ENCODE measurements at places on chromosomes 2 and 18.

DNA sequence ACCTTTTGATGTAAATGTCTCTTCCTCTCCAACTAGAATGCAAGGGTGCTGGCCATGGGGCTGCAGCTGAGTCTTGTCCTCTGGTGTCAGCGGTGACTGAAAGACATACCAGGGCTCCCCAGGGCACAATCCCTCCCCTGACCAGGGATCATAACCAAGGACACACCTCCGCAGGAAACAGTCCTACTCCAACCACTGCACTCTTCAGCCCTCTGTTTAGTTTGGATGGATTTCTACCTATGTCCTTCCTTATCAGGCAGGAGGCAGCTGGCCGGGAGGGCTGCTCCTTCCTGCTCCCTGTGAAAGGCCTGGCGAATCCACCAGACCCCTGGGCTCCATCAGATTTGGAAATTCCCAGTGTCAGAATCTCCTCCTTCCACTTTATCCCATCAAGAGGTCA is 185.2 kb upstream of the ID2 start:
- DNase-seq, result no peak

DNA sequence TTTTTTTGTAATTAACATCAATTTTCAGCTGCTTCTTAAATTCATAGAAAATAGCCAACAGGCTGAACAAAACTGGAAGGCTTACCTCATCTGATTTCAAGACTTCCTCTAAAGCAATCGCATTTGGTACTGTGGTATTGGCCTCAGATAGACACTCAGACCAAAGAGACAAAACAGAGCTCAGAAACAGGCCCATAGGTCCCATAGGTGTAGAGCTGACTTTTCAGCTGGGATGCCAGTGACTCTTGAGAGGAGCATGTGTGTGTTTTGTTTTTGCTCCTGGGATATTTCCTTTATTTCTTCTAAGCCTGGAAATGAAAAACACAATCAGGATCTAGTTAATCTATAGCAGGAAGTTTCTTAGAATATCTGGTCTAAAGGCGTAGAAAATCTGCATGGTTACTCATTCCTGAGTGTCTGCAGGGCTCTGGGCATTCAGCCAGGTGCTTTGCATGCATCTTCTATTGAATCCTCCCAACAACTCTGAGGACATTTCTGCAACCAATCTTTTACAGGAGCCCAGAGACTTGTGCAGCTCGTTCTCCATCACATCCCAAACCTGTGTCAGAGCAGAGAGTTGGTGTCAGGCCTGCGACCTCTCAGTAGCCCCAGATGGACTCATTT is 190.8 kb downstream of the RTP5 start:
- DNase-seq, result no peak

DNA sequence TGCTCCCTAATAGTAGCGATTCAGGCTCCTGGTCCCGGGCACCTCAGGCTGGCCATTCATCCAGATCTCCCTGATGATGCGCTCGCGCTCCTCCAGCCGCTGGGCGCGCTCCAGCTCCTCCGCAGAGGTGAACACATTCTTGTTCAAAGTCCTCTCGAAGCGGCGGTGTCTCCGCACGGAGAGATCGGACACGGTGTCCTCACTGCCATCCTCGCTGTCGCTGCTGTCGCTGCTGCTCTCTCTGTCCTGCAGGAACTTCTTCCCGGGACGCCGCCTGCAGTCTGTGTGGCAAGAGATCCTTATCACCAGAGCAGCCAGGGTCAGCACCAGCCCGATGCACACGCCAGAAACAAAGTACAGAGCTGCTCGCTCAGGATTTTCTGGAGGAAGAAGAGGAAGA is 67.5 kb downstream of the EVA1A start:
- DNase-seq, result no peak

GRCh38 chr2:161199912-161200701 is 39.9 kb downstream of the TANK start:
- no peak for DNase-seq

GRCh38 chr18:33585431-33585775 is 7.4 kb downstream of the ASXL3 start:
- no peak for DNase-seq

DNA sequence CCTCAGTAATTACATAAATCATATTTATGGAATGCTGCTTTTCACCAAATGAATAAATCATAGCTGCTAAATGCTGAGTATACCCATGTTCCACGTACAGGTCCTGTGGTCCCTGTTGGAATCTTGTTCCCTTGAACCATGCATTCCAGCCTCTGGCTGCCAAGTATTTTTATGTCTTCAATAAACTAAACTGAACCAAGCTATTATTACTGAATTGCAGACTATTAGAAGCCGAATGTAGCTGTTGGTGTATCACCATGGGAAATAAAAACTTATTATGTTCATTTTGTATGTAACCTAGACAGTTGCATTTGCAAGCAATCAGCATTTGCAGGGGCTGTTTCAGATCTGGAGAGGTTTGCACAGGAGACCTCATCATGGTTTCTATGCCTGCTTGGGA is 362.4 kb downstream of the ADCYAP1 start:
- DNase-seq, result no peak

GRCh38 chr2:71552356-71552755 is 99.0 kb downstream of the DYSF start:
- DNase-seq, result no peak

GRCh38 chr2:177074099-177074710 is 138.4 kb upstream of the HNRNPA3 start:
- no peak for DNase-seq

DNA sequence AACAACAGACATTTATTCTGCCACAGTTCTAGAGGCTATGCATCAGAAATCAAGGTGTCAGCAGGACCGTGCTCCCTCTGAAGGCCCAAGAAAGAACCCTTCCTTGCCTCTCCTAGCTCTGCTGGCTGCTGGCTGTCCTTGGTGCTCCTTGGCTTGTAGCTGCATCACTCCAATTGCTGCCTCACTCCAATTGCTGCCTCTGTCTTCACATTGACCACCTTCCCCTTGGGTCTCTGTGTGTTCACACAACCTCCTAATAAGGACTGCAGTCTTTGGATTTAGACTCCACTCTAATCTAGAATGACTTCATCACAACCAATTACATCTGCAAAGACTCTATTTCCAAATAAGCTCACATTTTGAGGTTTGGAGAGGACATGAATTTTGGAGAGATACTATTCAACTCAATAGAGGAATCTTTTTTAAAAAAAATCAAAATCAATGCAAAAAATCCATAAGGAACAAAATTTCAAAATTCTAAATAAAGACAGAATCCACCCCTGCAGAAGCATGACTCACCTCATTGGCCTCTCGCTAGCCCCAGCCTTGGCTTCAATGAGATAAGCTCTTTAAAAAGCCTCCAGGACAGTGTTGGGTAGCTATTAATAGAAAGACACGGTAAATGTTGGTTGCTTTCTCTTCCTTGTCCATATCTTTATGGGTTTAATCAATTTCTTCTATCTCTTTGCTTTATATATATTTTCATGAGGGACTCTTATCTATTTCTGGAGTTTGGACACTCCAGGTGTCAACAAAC is 267.6 kb upstream of the MGAT5 start:
- no peak for DNase-seq

- no peak for DNase-seq
Measured at GRCh38 chr2:62569907-62570841, 64.2 kb upstream of the TMEM17 start.

DNA sequence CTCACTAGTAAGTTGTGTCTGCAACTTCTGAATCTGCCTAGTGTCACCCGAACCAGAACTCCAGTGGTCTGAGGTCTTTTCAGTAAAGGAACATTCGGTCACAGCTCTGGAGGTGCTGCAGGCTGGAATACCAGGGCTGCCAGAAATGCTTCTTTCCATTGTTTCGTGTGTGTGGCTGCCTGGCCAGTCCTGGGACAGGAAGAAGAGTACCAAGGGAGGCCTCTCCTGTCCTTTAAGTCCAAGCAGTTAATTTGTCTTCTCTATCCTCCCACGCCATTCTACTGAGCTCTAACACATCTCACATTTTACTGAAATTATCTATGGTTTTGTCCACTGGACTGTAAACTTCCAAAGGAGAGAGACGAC is 196.0 kb downstream of the LNPK start:
- no peak for DNase-seq

DNA sequence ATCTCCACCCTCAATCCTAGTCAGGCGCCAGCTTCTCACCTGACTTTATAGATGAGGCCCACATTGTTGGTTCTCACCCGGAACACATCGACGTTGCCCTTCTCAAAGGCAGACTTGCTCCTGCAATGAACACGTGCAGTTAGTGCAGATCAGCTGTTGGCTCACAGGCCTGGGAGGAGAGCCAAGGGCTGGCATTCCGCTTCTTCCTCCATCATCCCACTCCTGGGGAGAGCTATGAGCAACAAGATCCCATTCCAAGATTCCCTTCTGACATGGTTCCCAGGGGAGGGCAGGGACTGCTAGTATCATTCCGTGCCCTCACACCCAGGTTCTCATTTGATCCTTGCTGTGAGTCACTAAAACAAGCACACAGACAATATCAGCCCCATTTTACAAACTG is 15.1 kb downstream of the LOXHD1 start:
- no peak for DNase-seq

- no peak for DNase-seq
Measured at GRCh38 chr18:8703781-8704301, 1.5 kb upstream of the MTCL1 start.

GRCh38 chr2:149737896-149738295 is 150.3 kb upstream of the MMADHC start:
- DNase-seq, result no peak

- DNase-seq, result no peak
Measured at GRCh38 chr18:75377926-75378325, 49.6 kb downstream of the SMIM21 start.

DNA sequence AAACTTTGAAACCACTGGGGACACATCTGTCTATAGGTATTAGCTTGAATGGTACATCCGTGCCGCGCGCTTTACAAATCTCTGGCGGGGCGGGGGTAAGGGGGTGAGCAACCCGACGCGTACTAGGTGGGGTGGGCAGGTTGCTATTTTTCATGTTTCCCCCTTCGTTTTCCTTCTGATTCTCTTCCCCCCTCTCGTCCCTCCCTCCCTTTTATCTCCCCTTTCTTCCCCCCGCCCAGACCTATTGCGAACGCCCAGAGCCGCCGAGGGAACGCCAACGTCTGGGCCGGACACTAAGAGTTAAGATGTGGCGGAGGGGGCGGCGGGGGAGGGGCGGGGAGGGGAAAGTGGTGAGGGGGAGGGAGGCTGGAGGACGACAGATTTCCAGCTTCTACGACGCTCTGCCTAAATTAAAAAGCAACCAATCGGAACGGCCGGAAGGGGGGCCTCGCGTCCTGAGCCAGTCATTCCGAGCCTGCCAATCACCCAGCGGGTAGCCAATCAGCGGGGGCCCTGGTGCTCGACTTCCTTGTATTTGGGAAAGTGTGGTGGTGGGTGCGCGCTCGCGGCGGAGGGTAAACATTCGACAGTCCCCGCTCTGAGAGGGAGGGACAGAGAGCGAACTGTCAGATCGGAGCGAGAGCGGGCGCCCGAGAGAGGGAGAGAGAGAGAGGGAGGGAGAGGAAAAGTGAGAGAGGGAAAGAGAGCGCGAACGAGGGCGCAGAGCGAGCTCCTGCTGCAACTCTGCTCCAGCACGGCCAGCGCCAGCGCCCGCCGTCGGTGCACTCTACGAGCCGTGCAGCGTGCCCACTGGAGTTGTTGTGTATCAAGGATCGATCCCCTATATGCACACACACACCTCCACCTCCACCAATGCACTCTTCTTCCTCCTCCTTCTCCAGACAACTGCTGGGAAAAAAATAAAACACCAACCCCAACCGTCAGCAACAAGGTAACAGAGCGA is at the start of gene POU3F3:
POU3F3 (plus strand) TSS at position 582 of the 964 bp plus-strand sequence. CDS start 1,396 bp downstream, outside the sequence.
- DNase-seq, result peak; percentile 99

DNA sequence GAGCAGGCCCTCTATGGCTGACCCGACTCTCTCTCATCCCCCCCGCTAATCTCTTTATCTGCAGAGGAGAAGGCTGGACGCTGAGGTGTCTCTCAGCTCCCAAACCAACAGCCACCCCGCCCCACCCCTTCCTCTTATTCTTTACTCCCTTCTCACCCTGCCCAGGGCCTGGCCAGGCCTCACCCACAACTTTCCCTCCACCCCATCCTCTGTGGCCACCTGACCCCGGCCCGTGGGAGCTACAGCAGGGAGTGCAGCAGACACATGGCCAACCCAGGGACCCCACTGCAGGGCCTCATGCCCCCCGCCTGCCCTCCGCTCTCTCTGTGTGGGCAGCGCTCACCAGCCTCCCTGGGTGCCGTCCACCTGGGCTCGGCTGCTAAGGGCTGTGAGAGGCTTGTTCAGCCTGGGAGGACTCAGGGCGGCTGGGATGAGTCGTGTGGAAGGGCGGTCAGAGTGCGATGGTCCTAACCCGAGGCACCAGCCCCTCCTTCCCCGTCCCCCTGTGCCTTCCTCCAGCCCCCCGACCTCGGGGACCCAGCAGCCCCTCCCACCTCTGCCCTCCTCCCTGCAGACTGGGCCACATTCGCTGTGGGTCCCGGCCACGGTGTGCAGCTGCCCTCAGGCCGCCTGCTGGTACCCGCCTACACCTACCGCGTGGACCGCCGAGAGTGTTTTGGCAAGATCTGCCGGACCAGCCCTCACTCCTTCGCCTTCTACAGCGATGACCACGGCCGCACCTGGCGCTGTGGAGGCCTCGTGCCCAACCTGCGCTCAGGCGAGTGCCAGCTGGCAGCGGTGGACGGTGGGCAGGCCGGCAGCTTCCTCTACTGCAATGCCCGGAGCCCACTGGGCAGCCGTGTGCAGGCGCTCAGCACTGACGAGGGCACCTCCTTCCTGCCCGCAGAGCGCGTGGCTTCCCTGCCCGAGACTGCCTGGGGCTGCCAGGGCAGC is 6.8 kb downstream of the NEU4 start:
- no peak for DNase-seq

GRCh38 chr18:25724997-25725396 is 365.4 kb downstream of the SS18 start:
- no peak for DNase-seq

GRCh38 chr2:108412995-108413710 is 35.4 kb downstream of the SULT1C4 start:
- no peak for DNase-seq

GRCh38 chr2:8455236-8456150 is 226.4 kb upstream of the ID2 start:
- peak; percentile 24 for DNase-seq

DNA sequence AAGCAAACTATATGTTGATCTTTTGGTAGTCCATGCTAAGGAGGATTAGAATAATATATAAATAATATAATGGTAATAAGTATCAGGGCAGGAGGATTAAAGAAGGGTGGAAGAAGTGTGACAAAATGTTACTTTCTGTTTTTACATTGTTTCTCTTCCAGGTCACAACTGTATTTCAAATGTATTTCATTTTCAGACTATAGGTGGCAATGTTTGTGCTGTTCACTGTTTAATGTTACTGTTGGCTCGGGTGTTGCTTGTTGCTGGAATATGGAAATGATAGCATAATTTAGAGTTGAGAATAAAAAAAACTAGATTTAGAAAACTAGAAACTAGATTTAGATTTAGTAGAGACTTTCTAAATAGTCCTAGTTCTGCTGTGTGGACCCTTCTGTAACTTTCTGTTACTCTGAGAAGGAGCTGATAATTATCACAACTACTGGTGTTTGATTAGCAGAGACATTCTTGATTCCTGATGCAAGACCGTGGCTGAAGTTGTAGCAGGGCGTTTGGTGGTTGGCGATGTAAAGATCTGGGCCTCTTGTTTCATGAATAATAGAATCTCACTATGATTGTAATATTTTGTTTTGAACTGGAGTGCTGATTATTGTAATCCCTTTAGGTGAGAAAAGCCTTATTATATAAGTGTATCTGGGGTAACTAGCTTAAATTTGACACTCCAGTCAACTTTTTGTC is 7.9 kb downstream of the NEDD4L start:
- no peak for DNase-seq
